ENCODE measurements at places on chromosomes 2 and 18.

DNA sequence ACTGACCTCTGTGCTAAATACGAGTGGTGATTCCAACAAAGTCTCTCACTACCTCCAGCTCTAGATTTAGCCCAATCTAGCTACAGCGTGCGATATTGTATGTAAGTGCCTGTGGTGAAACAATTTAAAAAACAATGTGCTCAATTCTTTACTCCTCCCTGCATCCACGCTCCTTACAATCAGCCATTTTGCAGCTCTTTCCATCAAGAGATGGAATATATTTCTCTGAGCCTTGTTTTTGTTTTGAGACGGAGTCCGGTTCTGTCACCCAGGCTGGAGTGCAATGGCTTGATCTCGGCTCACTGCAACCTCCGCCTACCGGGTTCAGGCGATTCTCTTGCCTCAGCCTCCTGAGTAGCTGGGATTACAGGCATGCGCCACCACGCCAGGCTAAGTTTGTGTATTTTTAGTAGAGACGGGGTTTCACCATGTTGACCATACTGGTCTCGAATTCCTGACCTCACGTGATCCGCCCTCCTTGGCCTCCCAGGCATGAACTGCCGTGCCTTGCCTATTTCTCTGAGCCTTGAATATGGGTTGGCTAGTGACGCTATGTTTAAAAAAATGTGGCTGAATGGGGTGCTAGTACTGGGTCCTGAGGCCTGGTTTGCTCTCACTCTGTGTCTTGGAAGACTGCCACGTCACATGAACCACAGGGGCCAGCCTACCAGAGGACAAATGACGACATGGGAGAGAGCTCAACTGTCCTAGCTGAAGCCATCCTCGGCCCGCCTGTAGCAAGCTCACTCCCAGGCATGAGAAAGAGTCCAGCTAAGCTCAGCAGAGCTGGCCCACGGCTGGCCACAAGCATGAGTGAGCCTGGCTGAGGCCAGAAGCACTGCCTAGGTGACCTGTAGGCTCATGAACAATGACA is 14.8 kb downstream of the WDFY1 start:
- DNase-seq, result no peak

GRCh38 chr2:240819858-240820606 is at the start of gene KIF1A:
TSS of gene KIF1A (minus strand) at chr2:240820219. CDS start at chr2:240797752, 22,467 bp downstream.
- DNase-seq, result no peak

DNA sequence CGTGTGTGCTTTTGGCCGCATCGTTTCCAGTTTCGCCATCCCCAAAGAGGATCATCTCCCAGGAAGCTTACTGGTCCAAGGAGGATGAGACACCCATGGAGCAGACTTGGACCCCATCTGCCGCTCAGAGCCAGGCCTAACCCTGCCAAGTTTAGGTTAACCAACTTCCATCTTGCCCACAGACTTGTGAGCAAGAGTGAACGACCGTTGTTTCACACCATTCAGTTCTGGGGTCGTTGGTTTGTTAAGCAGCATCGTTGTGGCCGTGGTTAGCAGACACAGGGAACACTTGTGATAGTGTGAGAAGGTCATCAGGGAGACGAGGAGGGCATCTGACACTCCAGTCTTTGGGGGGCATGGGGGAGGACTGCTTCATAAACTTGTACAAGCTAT is 15.1 kb downstream of the IL1R2 start:
- DNase-seq, result no peak

DNA sequence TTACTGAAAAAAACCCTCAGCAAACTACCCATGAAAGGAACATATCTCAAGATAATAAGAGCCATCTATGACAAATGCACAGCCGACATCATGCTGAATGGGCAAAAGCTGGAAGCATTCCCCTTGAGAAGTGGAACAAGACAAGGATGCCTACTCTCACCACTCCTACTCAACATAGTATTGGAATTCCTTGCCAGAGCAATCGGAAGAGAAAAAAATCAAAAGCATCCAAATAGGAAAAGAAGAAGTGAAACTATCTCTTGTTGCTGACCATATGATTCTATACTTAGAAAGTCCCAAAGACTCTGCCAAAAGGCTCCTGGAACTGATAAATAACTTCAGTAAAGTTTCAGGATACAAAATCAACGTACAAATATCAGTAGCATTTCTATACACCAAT is 40.6 kb upstream of the MSTN start:
- no peak for DNase-seq

DNA sequence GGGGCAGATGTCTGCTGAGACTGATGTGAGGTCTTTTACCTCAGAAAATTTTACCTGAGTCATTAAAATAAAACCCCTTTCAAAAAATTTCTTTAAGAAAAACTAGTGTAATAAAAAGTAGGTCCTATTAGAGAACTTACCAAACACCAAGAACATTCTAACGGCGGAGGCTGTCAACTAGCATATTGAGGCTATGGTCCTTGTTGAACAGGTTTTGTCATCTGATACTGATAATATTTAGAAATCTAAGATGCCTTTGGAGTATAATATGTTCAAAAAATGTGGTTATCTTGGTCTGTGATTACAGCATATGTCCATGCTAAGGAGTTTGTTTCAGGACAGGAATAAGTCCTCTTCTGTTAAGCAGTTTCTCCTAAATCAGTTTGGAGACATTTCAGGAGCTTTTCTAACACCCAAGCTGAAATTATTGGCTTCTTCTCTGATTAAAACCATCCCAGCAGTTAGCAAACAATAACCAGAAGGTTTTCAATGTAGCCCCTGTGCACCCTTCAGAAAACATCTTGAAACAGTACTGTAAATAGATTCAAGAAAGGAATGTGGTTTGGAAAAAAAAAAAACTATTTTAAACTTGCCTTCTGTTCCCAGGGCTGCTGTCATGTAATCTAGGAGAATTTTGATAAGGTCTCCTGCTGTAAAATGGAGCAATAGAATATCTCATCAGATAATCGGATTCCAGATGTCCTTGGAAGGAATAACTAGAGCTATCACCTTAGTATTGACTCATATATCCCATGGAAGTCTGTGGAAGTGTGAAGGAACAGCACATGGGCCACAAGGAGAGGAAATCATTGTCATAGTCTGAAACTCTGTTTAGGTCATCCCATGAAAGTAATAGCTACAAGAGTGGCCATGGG is 58.7 kb upstream of the B3GNT2 start:
- no peak for DNase-seq

DNA sequence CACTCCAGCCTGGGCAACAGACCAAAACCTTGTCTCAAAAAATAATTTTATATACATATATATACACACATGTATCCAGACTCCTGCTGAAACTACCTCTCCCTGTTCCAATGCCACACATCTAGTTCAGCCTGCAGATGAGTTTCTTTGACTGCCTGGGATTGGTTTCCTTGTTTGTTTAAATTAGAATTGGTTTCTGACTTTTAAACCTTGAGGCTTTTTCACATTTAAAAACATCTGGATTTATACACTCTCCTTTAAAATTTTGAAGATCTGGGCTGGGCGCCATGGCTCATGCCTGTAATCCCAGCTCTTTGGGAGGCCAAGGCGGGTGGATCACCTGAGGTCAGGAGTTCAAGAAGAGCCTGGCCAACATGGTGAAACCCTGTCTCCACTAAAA is 21.8 kb upstream of the CXCR1 start:
- DNase-seq, result no peak

DNA sequence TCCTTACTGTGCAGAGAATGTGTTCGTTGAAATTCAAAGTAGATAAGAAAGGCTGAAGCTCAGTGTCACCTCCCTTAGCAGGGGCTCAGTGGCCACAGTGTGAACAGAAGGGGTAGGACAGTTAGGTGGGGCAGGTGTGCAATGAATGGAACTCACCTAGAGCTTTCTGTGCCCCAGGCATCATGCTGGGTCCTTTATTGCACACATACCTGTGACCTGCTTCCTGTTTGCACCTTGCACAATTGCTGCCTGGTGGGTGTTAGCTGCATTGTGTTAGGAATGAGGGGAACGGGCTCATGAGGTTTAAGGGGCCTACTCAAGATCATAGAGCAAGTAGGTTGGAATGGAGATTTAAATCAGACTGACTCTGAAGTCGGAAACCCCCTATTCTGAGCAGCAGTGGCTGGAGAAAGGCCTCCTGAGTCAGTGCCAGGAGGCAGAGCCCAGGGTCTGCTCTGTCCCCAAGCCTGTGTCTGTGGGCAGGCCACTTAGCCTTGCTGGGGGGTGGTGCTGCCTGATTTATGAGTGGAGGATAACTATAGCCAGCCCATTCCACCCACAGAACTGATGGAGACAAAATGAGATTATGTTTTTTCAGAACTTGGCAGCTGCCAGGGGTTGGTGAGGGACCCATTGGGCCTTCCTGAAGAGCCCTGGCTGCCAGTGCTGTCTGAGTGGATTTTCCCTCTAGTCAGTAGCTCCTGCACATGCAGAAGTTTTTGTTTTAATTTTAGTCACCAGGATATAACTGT is 76.2 kb downstream of the NPAS2 start:
- DNase-seq, result no peak

DNA sequence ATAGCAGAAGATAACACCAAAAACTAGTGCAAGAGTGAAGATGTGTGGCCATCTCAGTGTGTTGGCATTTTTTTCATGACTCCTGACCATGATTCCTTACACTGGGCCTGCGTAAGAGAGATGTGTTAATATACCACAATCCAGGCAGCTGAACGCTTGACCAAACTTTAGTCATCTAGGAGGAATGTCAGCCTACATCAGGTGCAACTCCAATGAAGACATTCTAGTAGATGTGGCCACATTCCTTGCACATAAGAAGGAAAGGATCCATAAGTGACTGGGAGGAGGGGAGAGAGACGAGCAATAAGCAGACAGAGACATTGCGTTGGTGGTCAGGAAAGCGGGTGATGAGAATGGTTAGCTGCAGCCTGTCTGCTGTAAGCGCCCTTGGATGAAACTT is 42.6 kb downstream of the CYRIA start:
- DNase-seq, result no peak

DNA sequence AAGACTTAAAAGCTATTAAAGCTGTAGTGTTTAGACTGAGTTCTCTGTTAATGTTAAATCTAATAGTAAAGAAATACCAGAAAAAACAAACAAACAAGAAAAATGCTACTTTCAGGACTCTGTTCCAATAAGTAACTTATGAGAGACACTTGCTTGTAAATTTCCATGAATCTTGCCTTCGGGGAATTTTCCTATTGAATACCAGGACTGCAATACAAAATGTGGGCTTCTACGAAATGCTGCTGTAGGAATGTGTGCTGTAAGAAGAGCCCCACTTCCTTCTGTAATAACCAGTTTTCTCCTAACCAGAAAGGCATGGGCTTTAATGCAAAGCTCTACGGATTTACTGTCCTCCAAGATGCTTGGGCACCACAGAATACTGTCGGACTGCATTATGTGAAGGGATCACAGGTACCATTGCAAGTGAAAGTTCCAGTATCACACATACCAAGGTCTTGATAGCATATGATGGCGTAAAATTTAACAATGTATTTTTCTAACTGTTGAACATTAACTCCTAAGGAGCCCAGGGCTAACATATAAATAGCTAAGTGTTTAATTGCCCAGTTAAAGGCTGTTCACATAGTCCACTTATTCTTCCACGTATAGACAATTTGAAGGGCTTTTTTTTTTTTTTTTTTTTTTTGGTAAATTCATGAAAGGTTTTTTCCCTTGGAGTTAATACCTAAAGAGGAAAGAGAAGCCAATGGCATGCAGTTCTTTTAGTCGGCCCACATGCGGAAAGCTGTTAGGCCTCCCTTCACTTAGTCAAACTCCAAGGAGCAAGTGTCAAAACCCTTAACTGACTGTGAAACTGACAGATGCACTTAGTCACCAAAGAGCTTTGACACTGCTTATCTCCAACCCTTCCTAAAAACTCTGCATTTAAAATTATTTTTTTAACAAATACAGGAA is 564.0 kb upstream of the POU3F3 start:
- no peak for DNase-seq

- no peak for DNase-seq
These were observed 102.2 kb downstream of the ALPK2 start for GRCh38 chr18:58526425-58527284.

DNA sequence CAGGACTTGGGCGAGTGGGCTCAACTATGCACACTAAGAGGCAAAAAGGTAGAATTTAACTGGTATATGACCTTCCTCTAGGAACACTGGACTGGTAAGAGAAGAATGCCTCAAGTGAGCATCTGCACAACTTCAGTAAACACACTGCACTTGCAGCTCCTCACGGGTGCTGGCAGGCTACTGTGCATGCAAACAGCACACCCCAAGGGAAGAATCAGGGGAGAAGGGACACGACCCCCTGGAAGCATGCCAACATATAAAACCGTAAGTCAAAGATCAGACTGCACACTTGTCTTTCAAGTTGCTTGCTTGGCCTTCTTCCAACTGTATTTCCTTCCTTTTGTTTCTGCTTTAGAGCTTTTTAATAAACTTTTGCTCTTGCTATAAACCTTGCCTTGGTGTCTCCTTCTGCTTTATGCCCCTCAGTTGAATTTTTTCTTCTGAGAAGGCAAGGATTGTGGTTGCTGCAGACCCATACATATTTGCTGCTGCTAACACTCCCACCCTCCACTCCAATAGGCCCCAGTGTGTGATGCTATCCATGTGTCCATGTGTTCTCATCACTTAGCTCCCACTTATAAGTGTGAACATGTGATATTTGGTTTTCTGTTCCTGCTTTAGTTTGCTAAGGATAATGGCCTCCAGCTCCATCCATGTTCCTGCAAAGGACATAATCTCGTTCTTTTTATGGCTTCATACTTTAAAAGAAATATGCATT is 263.7 kb upstream of the SPOPL start:
- no peak for DNase-seq

DNA sequence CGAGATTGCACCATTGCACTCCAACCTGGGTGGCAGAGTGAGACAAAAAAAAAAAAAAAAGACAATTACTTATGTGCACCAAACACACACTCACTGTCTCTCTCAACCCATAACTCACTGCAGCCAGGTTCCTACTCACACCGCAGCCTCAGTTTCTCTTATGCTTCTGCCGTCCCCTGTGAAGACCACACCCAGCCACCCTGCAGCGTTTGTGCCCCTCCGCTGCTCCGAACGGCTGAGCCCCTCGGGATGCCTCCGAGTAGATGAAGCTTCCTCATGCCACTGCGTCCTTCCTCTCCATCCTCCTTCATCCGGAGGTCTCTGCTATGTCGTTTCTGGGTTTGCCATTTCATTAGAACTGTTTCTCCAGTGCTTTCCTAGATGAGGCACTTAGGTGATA is 160.1 kb downstream of the TWIST2 start:
- DNase-seq, result no peak

DNA sequence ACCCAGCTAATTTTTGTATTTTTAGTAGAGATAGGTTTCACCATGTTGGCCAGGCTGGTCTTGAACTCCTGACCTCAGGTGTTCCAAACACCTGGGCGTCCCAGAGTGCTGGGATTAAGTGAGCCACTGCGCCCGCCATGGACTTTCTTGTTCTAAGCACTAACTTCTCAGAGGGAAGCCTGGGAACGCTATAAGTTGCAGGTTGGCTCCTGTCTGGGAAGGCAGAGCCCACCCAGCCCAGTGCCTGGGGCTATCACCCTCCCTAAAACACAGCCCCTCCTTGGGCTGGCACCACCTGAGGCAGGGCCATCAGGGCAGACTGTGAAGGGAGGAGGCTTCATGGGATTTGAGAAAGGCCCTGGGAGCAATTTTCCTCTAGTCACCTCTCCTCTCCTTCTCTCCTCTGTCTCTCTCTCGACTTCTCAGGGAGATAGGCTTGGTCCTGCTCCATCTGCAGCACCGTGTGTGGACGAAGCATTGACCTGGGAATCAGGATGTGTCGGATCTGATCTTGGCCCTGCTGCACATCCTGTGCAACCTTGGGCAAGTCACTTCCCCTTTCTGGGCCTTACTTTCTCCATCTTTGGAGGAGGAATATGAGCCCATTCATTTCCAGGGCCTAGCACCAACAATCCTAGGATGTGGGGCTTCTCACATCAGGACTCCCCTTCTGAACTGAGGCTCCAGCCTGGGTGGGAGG is 10.9 kb downstream of the PSD4 start:
- DNase-seq, result no peak
